ENCODE measurements at places on chromosomes 5 and 9.

DNA sequence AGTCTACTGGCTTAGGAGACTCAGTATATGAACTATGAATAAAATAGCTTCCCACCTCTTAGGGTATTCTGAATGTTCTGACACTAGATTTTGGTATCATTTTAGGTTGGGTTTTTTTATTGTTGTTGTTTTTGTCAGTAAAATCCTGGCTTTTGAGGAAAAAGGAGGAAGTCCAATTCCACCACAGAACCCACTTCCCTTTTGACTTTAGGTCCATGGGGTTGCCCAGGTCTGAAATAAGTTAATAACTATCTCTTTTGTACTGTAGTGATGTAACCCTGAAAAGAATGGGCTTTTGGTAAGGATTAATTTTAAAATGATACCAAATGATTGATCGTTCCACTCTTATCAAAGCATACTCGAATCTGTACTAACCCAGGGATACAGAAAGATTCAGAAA, 29.1 kb upstream of the IL12B start:
- H3K4me1 ChIP-seq, result no peaks in the 10 kb centered on the region
- DNase-seq, result no peak
- no peak overlapping the region for H3K4me3 ChIP-seq
- H3K27me3 ChIP-seq, result no peaks in the 10 kb centered on the region
- no peaks in the 10 kb centered on the region for H3K36me3 ChIP-seq
- H3K27ac ChIP-seq, result no peak overlapping the region

GRCh38 chr5:10460252-10460906, 18.7 kb downstream of the ROPN1L start:
- no peak overlapping the region for H3K4me3 ChIP-seq
- H3K4me1 ChIP-seq, result peaks cover 14% of the 10 kb centered on the region
- no peak overlapping the region for H3K27ac ChIP-seq
- no peak for DNase-seq
- no peaks in the 10 kb centered on the region for H3K36me3 ChIP-seq

DNA sequence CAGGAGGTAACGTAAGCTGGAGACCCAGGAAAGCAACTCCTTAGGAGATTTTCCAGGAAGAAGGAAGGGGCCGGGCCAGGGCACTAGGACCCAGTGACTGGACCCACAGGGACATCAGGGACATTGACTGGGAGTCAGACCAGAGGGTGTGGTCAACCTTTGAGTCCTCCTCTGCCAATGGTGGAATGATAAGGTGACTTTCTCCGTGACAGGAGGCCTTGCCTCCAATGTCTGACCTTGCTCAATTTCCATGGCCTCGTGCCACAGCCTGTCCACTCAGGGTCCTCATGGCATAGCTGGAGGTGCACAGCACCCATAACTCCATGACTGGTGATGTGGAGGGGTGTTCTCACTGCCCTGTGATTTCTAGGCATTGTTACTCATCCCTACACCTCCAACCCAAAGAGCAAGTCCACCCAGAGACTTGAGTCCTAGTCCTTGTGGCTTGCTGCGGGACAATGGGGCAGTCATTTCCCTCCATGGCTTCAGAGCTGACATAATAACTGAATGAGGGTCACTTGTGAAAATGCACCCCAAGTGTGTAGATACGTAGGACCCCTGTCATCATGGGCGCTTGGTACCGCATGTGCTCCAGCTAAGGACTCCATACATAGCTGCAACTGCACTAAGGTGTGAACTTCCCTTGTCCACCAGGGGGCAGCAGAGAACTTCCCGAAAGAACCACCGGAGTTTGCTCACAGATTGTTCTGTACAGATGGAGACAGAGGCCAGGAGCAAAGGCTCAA, 4.1 kb upstream of the AMBP start:
- no peaks in the 10 kb centered on the region for H3K36me3 ChIP-seq
- no peak overlapping the region for H3K4me3 ChIP-seq
- peak; percentile 85 for DNase-seq
- no peak overlapping the region for H3K27ac ChIP-seq

- no peaks in the 10 kb centered on the region for H3K27me3 ChIP-seq
- H3K4me1 ChIP-seq, result peaks cover 13% of the 10 kb centered on the region
- peak; percentile 98 for DNase-seq
- H3K4me3 ChIP-seq, result no peak overlapping the region
- H3K27ac ChIP-seq, result peak overlapping the region; percentile 98
- peaks cover 5% of the 10 kb centered on the region for H3K36me3 ChIP-seq
Observed at GRCh38 chr9:112061152-112061740, 113.9 kb downstream of the SUSD1 start.

GRCh38 chr5:83026516-83026915, 50.7 kb downstream of the TMEM167A start:
- H3K27ac ChIP-seq, result no peak overlapping the region
- H3K4me3 ChIP-seq, result no peak overlapping the region
- no peaks in the 10 kb centered on the region for H3K36me3 ChIP-seq
- no peaks in the 10 kb centered on the region for H3K27me3 ChIP-seq

GRCh38 chr9:123696476-123696875, 233.4 kb downstream of the DENND1A start:
- no peaks in the 10 kb centered on the region for H3K27me3 ChIP-seq
- H3K4me1 ChIP-seq, result no peaks in the 10 kb centered on the region
- DNase-seq, result no peak
- no peak overlapping the region for H3K4me3 ChIP-seq
